NCI-H187 treated with DMSO at 0.1 percent for 48 hours (cell line): ENCODE measurements at places on chromosomes 3 and 15.

DNA sequence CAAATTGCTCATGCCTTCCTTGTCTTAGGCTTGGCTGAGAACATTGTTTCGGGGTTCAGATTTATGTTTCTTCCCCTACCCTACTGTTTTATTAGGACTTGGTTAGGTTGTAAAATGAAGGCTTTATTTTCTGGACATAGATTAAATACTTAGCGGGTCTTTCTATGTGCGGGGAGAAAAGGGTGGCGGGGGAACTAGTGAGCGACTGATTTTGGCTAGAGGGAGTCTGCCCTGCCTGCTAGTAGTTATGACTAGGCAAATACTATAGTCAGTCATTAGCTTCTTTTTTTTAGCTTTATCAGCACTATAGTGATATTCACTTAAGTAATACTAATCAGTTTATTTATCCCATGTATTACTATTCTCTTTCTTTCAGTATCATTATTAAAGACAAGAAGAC is 3.6 kb downstream of the CADM2 start:
- no peak for DNase-seq

GRCh38 chr3:182533394-182533793 is 259.9 kb upstream of the ATP11B start:
- peak; percentile 69 for DNase-seq

DNA sequence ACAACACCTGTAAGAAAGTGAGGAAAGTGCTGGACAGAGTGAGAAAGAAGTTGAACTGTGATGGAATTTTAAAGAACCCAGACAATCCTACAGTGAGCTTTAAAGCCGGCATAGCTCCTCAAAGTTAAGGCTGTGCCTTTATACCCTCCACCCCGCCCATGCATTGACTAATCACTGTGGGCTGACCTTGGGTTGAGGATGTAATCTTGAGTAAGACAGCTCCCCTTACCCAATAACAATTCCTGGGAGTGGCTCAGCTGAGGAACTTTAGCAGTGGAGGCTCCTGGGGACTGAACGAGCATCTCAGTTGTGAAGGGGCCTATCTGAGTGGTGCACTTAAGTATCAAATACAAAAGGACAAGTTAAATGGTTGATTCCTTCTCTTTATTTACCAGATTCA is 35.7 kb upstream of the ZNF770 start:
- DNase-seq: no peak

GRCh38 chr3:122563717-122564025 is 429 bp downstream of the PARP9 start:
- DNase-seq: no peak

GRCh38 chr3:150555859-150556436 is 9.4 kb downstream of the EIF2A start:
- no peak for DNase-seq

DNA sequence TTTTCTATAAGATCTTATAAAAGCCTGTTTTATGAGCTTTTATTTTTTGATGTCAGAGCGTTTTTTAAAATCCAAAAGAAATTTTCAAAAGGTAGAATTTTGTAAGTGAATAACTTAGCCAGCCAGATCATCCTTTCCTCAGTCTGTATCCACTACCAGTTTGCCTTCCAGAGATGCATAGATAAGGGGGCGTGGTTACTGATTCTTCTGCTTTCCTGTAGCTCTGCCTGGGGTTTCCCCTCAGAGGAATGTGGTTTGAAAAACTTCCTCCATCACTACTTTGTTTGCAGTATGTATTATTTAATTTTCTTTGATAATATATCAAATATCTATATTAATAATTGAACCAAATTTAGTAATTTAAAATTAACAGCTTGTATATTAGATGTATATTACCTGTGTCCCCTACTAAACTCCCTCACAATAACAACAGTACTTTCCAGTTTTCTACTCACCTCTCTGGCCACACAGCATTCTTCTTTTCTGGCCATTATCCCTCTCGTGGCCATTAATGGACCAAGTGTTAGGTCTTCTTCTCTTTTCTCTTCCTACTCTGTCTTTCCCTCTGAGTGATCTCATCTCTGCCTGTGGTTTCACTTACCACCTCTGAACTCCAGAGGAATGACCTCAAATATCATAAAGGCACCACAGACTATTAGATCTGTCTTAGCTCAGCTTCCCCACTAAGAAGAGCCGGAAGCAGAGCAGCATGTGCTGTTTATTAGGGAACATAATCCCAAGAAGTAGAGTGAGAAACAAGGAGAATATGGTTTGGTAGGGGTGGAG is 239.7 kb downstream of the UBE2E2 start:
- no peak for DNase-seq

DNA sequence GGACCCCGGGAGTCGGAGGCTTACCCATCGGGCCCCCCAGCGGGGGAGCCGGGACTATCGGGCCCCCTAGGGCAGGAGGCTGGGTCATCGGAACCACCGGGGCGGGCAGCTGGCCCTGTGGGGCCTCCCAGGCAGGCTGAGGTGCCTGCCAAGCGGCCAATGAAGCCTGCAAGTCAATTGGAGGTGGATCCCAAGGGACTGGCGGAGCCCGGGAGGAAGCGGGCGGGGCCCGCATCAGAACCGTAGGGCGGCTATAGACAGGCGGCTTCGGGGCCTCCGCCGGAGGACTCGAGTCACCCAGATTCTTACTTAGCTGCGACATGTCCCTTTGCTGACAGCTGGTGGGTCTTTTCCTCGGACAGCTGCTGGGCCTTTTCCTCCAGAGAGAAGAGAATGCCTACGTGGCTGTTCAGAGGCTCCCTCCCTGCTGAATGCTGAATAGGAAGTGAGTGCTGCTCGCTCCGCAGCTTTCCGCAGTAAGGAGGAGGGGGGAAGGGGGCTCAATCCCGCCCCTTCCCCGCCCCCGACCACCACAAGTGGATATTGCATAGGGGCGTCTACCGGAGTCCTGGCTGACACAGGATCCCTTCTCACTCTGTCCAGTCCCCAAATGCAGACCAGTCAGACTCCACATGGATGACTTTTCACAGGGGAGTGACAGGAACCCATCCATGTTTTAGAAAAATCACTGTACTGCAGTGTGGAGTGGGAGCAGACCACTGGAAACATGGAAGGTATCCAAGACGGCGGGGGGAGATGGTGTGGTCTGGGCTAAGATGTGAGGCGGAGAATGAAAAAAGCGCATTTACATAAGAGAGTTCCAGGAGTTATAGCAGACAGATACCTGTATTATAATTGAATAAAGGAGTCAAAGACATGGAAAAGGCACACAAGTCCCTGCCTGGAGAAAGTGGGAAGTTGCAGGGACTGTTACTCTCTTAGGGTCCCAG is at the start of gene MAGEL2:
Gene MAGEL2 (minus strand): TSS at position 447 of the 950 bp plus-strand sequence. CDS start 125 bp downstream, at position 322.
- DNase-seq: no peak

GRCh38 chr3:58065700-58066167 is 57.5 kb downstream of the FLNB start:
- no peak for DNase-seq

- DNase-seq: no peak
Measured at GRCh38 chr3:174270841-174271240, 588.3 kb upstream of the NAALADL2 start.

GRCh38 chr15:88913017-88913849 is at the start of gene MFGE8:
TSS of gene MFGE8 (minus strand) at chr15:88913379. CDS start at chr15:88913319, 60 bp downstream.
- no peak for DNase-seq

DNA sequence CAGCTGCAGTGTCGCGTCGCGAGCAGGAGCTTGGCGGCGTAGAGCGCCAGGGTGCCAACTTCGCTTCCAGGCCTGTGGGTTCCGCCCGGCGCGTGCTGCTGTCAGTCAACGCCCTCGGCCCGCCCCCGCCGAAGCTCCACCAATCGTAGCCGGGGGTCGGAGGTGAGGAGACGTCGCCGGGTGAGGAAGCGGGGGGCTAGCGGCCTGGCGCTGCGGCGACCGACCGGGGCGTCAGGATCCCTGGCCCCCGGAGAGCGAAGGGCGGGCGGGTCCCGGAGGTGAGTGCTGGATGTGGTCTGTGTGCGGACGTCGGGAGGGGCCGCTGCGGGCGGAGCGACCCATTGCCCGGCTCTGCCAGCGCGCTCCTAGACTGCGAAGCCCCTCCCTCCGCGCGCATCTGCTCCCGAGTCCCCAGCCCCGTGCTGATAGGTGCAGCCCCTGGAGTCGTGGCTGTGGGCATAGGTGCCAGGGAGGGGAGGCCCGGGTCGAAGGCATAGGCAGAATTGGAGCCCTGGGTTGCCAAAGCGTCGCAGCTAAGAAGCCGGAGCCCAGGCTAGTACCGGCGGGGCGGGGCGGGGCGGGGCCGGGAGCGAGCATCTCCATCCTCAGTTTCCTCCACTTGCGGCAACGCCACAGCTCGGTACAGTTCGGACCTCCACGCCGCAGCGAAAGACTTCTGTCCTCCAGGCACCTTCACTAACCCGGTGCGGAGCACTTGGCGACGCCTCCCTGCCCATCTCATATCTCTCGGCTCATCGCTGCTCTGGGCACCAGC is at the start of gene NXPE3:
Gene NXPE3 (plus strand): TSS at position 165 of the 775 bp plus-strand sequence. CDS start 6,386 bp downstream, outside the sequence.
- DNase-seq: peak; percentile 4

GRCh38 chr3:14439501-14440167 is 37.2 kb downstream of the SLC6A6 start:
- DNase-seq: peak; percentile 23

DNA sequence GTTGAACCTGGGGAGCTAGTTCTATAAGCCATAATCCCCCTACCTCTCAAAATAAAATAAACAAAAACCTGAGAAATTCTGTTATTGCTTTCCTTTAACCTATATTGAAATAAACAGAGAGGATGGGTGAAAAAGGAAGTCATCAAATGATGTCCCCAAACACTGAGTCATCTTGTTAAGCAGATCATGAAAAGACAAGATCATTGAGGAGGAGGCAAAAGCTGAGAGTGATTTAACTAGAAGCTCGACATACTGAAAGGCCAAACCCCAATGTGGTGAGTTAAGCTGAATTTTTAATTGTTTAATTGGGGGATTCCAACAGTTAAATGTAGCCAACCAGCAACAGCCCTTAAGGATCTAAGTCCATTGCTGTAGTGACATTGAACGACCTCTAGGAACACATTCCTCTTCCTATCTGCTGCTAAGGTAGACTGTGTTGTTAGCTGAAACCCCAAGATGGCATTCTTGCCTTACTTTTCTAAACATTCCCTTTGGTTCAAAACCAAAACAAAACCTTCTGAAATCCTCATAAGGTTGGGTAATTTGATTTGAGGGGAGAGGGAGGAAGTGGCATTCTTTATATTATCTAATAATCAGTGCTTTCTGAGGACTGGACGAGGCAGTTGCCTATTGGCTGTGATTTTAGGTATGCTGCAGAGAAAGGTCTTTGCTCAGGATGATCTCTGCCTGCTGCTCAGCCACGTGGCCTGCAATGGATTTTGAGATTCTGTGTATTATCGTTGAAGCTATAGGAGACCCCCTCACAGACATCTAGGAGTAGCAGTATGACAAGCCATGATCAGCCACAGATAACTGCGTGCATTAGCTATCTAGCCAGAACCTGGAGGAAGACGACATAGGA is 62.7 kb upstream of the BNIP2 start:
- DNase-seq: no peak

- no peak for DNase-seq
Measured at GRCh38 chr15:40764629-40765103, 798 bp downstream of the GCHFR start.

- no peak for DNase-seq
Measured at GRCh38 chr3:188747489-188747888, 424.3 kb upstream of the TPRG1 start.

GRCh38 chr15:40534371-40534770 is 30.5 kb downstream of the CCDC32 start:
- no peak for DNase-seq

DNA sequence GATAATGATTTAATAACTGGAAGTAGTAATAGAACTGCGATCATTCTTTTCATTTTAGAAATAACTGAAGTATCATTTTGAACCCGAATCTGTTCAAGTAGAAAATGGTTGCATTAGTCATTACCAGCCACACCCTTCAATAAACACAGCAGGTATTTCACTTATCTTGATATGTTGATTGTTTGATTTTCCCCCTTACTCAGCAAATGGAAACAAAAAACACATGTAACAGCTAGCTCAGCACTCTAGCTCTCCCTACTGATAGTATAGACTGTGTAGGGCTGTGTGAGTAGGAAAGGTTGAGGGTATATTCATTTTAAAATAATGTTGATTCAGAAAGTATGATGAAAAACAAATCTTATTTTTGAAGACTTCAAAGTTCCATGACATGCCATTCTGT is 1.1 kb upstream of the GPR149 start:
- no peak for DNase-seq

- no peak for DNase-seq
Measured at GRCh38 chr15:60413231-60413824, 15.5 kb upstream of the ANXA2 start.

- DNase-seq: no peak
Measured at GRCh38 chr3:70308760-70309159, 3.7 kb downstream of the MDFIC2 start.

DNA sequence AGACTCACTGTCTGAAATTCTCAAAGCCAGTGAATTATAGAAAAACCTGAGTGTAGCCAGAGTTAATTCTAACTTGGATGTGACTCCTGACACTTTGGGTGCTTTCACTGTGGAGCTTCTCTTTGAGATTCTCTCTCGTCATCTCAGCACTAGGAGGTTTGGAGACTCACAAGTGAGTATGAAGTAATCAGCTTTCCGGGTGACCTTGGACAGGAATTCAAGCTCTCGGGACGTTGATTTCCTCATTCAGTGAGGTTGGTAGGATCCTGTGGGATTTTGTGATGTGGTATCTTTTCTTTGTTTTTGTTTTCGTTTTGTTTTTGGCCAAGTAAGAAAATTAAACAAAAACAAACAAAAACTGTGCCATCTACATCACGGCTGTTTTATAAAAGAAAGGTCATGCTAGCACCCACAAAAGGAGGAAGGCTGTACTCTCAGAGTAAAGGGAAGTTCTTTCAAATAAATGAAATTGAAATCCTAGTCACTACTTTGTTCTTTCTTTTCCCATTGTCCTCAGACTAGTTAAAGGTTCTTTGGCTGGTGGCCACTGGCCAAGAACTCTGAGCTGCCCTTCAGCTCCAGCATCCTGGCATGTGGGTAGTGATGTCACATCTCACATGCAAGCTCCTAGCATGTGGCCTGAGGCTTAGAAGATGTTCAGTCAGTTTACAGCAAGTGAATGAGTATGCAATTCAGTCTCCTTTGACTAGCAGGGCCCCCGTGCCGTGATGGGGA is 263.3 kb upstream of the TPM1 start:
- no peak for DNase-seq

GRCh38 chr3:45647148-45647619 is 42.0 kb upstream of the SACM1L start:
- no peak for DNase-seq

GRCh38 chr15:58307313-58307961 is 124.4 kb upstream of the LIPC start:
- DNase-seq: no peak

- peak; percentile 19 for DNase-seq
Measured at GRCh38 chr15:92082006-92082843, 228.7 kb downstream of the SLCO3A1 start.

- no peak for DNase-seq
Measured at GRCh38 chr15:95715906-95716656, 614.4 kb upstream of the NR2F2 start.

- DNase-seq: no peak
Measured at GRCh38 chr3:170421111-170421641, 2.5 kb downstream of the CLDN11 start.

GRCh38 chr3:127182431-127182830 is 10.5 kb upstream of the PRR23E start:
- no peak for DNase-seq

DNA sequence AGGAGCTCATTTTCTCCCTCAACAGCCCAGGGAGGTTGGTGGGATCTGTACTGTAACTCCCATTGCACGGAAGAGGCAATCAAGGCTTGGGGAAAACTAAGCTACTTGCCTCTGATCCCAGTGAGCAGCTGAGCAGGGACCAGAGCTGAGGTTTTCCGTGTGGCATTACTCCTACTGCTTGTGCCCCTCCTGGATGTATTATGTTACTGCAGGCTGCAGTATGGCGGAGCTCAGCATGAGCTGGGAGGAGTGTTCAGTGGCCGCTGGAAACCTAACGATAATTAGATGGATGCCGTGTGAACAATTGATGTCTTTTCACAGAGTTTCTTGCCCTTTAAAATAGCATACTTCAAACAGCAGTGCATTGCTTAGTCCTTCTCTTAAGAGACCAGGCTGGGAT is 2.0 kb upstream of the TPRG1 start:
- DNase-seq: no peak
